Right forelimb (tissue), 1 donor: ENCODE measurements at places on chromosomes 6 and 20.
A peak's percentile ranks its signal among the peaks of the same experiment; 100 is the strongest.

DNA sequence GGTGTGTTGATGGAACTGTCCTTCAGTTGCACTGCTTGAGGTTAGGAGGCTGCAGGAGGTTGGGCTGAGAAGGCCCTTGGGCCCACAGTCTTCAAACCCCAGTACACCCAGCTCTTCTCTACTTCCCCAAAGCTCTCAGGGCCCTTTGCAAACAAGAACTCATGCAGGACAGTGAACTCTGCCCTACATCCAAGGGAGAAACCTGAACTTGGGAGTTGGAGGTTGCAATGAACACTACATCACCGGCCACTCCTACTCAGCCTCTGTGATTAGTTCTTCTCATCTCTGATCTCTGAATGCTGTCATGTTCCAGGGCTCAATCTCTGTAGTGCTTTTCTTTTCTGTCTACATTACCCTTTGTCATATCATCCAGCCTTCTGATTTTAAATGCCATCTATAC is 148.5 kb upstream of the PDE7B start:
- DNase-seq = no peak

DNA sequence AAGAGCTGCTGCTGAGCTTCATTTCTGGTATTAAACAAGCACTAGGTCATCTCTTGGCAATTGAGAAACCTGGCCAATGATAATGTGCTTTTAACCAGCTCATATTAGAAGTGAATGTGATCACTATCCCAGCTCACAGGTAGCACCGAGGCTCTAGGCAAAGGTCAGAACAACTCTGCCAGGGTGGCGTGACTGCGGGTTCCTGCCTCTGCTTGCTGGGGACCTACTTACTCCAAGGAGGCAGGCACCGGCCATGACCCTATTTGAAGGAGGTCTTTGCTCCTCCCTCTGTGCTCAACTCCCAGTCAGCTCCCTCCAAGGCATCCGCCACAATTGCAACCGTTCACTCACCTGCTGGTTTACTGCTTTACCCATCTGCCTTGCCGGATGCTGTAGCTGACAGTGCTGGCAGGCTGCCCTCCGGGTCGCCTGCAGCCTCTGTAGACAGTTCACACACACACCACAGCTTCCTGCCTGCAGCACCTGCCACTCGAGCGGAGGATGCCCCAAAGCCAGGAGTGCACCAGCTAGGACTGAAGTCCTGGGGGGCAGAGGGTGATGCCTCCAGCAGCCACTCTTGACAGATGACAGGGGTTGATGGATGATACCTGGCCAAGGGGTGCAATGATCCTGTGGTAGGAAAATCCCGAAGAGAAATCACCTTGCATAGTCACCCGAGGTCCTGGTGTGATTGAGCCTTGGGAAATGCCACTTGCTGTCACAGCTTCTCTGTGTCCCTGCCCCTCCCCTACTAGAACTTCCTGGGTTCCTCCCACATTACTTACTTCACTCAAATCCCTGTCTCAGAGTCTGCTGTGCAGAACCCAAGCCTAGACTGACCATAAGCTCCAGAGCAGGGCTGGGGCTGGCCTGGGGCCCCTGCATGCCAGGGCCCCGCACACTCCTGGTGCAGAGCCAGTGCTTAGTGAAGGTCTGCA is 8.8 kb upstream of the VSX1 start:
- no peak for DNase-seq

DNA sequence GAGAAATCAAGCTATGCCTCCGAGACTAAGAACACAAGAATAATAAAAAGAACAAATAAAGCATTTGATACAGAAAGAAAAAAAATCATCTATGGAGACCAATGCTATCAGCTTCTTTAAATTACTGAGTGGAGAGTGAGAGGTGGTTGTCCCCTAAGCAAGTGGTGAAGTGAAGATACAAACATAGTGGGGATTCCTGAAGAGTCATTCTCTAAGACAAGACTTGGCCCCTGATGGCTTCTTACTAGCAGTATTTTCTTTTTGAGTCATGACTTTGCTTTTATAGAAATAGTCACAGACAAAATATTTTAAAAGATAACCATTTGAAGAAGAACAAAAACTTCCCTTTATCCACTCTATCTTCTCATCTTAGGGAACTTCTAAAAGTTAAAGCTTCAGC is 261.4 kb upstream of the PRDM1 start:
- DNase-seq = no peak

- DNase-seq = no peak
These were observed 143.4 kb upstream of the SOX4 start for GRCh38 chr6:21450149-21450548.

DNA sequence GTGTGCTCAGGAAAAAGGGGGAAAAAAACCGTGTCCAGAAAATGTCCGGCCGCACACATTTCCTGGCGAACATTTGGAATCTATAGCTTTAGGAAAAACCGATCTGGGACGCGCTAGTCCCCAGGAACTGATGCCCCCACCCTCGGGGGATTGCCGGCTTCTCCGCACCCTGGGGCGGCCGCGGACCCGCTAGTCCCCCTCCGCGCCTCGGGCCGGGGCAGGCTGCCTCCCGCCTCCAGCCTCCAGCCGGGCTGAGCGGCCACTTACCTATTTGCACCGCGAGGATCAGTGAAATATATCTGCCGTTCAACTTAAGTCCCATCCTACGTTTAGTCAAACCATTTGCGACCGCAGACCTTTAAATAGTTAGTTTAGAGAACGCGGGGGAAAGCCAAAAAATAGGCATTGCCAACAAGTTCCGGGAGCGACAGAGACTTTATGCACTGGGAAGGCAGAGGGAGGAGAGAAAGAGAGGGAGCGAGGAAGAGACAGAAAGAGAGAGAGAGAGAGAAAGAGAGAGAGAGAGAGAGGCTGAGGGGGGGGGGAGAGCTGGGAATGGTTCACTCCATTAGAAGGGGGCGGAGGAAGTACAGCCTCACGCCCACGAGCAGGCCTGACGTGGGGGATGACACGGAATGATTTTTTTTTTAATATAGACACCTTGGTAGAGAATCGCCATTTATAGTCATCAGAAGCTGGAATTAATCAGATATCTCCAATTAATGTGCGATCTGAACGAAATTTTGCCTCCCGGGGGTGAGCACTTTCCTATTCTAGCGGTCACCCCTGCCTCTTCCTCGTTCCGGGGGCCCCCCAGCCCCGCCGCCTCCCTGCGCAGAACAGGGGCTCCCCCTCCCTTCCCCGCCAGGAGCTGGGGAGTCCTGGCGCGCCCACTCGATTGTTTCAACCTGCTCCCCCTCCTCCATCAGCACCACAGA is at the start of gene NRN1:
TSS of gene NRN1 (minus strand) at position 498 of the 938 bp plus-strand sequence. CDS start at position 322, 176 bp downstream.
- no peak for DNase-seq

DNA sequence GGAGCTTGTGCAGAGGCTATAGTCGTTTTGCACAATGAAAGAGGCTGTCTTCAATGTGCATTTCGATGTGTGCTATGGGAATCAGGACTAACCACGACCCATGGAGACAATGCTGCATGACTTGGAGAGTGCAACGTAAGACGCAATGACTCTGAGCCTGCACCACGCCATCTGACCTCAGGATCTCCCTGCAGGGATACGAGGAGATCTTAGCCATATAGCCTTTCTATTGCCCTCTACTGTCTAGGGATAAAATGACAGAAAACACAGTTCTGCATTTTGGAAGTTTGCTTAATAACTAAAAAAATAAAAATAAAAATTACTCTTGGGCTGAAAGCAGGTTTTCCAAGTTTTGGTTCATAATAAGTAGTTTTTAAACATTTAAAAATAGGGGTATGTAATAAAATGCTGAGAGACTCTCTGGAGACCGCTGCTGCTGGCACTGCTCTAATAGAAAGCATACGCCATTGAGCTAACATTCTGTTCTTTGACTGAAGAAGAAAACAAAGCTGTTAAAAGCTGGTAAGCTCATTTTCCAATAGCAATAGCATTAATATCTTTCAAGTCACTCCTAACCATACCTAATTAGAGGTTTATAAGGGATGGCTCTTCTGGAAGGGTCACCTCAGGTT is 87.2 kb downstream of the PDE7B start:
- DNase-seq = peak; percentile 56

DNA sequence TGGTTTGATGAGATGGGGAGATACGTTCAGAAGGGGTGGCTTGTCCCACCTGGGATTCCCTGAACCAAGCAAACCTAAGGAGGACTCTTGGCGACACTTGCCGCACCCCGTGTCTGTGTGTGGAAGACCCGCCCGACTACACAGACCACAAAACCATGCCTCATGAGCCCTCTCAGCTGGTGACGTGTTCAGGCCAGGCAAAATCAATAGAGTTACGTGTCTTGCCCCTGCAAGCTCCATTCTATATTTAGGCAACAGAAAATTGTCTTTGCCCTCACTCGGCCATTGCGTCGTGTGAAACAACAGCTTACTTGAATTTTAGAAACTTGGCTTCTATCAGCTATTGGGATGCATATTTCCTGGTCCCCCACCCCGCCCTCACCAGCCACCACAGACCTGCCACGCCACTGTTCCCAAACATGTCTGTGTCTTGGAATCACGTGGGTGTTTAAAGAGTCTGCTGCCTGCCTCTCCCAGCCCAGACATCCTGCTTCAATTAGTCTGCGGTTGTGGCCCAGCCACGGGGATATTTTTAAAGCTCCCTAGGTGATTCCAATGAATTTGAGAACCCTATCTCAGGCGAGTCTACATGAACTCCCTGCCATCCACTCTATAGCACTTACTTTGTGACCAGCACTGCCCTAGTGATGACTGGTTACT is 279.2 kb upstream of the EXOC2 start:
- DNase-seq = no peak
